HAP-1 (cell line): ENCODE measurements at places on chromosomes 6 and 20.

DNA sequence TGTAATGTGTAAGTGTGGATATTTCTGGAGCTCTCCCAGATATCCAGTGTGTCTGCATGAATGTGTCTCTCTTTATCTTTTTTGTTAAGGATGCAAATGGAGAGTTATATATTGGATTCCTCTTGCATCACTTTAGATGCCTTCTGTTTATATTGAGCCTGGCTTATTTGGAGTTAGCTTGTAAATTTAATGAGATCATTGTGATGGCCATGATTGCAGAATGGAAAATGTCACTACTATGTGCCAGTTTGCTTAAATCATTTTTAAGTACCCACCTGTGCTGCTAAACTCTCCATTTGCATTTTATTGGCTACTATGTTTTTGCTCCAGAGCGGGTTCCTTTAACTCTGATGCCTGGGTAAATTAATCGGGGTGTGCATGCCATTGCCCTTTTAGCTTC lies 334.8 kb downstream of the UTRN start:
- peak; percentile 77 for DNase-seq

DNA sequence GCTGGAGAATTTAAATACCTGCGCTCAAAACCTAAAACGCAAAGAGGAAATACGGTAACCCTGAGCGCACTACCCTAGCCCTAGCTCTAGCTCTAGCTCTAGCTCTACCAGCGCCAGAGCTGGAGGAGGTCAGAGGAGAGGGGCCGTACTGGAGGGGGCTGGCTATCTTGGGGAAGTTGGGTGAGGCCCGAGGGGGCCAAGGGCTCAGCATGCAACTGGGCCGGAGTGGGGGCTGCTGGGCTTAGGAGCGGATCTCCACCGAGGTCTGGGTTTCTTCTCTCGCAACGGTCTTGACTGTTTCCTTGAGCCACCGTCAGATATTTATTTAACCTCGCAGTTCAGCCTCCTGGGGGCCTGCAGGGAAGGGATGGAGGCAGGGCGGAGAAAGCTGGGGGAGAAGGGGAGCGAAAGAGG lies 91.0 kb downstream of the NCR2 start:
- no peak for DNase-seq

DNA sequence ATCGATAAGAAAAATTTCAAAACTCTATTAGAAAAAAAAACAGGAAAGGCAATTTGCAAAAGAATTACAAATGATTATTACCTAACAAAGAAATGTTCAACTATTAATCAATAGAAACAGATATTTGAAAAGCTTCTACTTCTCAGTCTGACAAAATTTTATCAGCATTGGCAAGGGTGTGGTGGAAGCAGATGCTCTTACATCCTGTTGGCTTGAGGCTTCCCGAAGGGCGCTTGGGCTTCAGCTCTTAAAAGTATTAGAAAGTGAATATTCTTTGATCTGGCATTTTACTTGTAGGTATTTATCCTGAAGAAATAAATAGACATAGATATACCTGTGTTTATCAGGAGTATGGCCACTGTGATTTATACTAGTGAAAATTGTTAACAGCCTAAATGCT lies 38.7 kb downstream of the SLC35D3 start:
- no peak for DNase-seq

- no peak for DNase-seq
Observed at GRCh38 chr6:149754548-149754947, 5.0 kb downstream of the PCMT1 start.

- DNase-seq = no peak
Observed at GRCh38 chr6:50236164-50236563, 186.4 kb upstream of the DEFB112 start.

- no peak for DNase-seq
Observed at GRCh38 chr20:43755851-43756250, 29.0 kb upstream of the GTSF1L start.

GRCh38 chr6:118659513-118660217 lies 8.3 kb upstream of the CEP85L start:
- DNase-seq = no peak

GRCh38 chr6:107305391-107305790 lies 154.0 kb downstream of the PDSS2 start:
- DNase-seq = no peak

DNA sequence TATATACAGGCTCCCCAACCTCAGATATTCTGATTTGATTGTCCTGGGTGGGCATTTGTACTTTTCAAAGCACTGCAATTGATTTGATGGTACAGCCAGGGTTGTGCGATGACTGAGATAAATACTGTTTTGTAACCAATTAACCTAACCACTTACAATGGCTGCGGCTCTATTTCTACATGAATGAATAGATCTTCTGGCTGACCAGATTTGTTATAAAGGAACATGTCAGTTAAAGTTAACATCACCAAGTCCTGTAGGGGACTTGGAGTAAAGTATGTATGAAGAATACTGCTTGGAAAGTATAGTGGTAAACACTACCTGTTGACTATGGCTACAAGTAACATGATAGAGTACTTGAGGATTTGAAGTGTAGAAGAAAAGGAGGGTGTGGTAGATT lies 369.2 kb upstream of the JAG1 start:
- no peak for DNase-seq

- no peak for DNase-seq
Observed at GRCh38 chr6:167684276-167685104, 142.2 kb upstream of the AFDN start.

GRCh38 chr6:86973088-86973487 lies 35.8 kb downstream of the HTR1E start:
- no peak for DNase-seq

GRCh38 chr6:21955951-21956350 lies 340.9 kb downstream of the PRL start:
- DNase-seq = no peak

GRCh38 chr20:57243480-57244220 lies 22.8 kb downstream of the BMP7 start:
- DNase-seq = no peak

GRCh38 chr6:152636021-152636608 lies 1.0 kb downstream of the SYNE1 start:
- no peak for DNase-seq

- DNase-seq = no peak
Observed at GRCh38 chr20:51360451-51361201, 181.9 kb downstream of the NFATC2 start.

DNA sequence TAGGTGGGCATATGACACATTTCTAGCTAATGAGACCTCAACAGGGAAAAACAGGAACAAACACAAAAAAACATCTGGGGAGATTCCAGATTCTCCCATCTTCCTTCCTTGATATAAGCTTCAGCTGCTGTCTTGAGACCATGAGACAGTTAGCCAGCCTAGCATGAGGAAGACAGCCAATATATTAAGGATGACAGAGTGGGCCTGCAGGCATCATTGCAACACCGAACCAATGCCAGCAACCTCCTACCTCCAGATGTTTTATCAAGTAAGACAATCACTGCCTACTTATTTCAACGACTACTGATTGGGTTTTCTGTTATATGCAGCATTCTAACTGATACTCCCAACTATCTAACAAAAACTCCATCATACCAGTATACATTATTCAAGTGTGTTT lies 119.0 kb downstream of the ISM1 start:
- DNase-seq = no peak

DNA sequence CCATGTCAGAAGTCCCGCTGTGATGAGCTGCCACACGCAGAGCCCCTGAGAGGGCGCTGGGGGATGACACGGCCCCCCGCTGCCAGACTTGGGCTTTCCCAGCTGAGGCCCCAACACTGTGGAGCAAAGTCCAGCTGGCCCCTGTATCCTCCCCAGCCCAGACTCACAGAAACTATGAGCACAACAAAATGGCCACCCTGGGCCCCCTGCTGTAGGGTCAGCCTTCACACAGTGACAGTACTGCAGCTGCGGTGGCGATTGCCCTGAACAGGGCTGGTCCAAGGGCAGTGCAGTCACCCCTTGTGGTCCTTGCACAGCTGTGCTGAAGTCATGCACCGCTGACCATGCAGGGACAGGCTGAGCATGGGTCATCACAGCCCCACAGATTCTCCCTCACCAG lies 78.2 kb upstream of the CST7 start:
- no peak for DNase-seq

DNA sequence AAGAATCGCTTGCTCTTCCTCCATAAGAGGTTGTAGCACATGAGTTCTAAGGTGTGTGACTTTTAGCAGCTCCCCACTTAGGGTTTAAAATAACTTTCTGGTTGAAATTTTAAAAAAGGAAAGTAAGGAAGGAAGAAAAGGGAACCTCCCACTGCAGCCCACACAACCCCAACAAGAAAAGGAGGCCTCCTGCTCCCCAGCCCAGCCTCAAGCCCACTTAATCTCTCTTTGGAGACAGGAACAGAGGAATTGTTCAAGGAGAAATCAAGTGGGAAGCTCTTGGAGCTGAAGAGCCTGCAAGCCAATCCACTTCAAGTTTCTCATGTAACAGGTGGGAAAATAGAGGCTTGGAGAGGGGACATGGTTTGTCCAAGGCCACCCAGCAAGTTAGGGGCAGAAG lies 39.1 kb upstream of the PREX1 start:
- DNase-seq = no peak

GRCh38 chr20:9609887-9610502 lies 95.6 kb downstream of the LAMP5 start:
- DNase-seq = peak; percentile 57

DNA sequence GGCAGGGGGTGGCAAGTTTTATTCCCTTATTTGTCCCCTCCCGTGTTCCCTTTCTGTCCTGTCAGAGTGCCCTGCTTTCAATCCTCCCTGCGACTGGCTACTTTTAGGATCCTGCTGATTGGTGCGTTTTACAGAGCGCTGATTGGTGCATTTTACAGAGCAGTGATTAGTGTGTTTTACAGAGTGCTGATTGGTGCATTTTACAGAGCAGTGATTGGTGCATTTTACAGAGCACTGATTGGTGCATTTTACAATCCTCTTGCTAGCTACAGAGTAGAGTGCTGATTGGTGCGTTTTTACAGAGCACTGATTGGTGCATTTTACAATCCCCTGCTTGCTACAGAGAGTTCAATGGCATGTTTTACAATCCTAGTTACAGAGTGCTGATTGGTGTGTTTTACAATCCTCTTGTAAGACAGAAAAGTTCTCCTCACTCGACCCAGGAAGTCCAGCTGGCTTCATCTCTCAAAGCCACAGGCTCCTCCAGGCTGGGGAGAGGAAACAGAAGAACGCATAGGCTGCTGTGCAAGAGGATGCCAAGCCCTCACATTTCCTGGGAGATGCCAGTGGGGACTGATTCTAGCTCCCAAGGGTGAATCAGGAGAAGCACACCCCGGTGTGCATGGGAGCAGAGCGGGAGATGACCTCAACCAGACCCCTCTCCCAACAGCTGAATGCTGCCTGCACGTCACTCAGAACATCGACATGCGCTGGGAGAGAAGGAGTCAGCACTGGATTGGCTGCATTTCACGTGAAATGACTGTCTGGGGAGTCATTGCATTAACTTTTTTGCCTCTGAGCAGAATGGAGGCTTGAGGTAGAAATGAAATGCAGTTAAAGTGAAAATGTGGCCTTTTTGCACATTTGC lies 48.3 kb upstream of the SLC22A23 start:
- no peak for DNase-seq

GRCh38 chr20:44909872-44910689 lies at the start of gene PABPC1L:
TSS of gene PABPC1L (plus strand) at chr20:44910060. CDS start at chr20:44910144, 84 bp downstream.
- peak; percentile 67 for DNase-seq

DNA sequence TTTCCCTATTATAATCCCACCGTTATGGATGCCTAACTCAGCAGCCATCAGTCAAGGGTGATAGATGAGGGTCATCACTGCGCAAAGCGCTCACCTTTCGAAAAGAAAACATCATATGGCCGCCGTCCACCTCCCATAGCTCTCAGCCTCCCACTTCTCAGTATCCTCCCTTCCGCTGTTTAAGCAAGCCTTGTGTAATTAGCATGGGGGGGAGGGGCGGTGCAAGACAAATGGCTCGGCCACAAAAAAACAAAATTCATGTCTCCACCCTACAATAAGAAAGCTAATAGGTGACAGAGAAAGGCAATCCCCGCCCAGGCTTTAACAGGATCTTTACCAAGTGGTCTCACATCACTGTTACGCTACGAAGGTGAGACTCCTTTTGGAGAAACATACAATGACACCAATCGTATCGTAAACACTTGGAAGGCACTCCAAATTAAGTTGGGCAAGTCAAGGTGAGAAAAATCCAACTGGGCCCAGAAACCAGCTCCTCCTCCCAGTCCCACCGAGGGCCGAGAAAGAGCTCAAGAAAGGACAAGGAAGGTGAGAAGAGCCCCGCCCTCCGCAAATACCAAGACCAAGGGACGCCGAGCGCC lies 645 bp downstream of the DDX39B start:
- DNase-seq = peak; percentile 60

DNA sequence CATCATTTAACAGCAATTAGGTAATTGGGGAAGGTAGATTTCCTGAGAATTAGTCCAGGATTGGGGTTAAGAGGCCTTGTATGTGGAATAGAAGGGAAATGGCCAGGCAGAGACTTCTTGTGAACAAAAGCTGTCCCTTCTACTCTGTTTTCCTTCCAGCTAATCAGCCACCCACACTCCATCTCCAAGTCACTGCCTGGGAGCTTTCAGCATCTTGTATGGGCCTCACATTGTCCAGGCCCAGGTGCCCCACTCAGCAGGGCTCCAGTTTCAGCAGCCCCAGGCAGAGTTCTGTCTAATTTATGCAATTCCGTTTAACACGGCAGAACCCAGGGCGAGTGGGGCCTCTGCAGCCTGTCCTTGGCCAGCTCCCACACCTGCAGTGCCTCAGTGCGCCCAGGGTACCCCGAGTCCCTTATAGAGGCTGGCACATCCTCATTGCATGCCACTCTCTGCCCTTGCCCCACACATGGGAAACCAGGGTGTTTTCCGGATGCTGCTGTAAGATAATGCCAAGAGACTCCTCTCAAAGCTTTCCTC lies 113.0 kb downstream of the EDN3 start:
- no peak for DNase-seq

DNA sequence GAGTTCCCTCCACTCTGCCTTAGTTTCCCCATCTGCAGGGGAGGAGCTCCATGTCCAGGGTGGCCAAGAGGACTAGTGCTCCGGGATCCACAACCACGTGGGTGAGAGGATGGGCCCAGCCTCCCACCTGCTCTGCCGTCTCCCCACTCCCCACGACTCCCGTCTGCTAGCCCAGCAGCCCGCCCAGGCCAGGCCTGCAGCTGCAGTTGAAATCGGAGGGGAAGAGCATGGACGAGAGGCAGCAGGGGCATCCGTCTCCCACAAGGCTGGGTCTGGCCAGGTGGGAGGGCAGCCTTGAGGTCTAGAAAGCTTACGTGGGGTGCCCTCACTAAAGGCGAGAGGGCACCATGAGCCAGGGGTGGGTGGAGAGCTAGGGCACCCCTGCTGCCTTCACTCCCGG lies 8.6 kb downstream of the NOL4L start:
- no peak for DNase-seq

DNA sequence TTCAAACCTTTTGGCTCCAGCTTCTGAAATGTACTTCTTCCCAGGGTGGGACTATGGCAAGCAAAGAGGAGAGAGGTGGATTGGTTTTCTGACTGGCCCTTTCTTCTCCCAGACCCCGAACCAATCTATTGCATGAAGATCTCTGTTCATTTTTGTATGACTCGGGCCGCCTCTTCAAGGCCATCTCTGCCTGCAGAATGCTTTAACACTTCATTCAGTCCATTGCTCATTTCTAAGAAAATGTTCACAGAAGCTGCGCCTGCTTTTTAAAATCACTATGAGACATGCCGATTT lies 1.6 kb downstream of the VGLL2 start:
- DNase-seq = no peak

GRCh38 chr6:54236984-54237383 lies 71.3 kb upstream of the TINAG start:
- no peak for DNase-seq

- DNase-seq = no peak
Observed at GRCh38 chr20:58349570-58349969, 39.5 kb upstream of the VAPB start.
